Stimulated activated CD8-positive, alpha-beta memory T cell treated with anti-CD3 and anti-CD28 coated beads, Interleukin-7, amount 100 ng/mL, for 48 hours (primary cell): ENCODE measurements at places on chromosomes 5 and 9.

- no peak for DNase-seq
These were observed 186.9 kb upstream of the TRIM32 start for GRCh38 chr9:116499986-116500871.

DNA sequence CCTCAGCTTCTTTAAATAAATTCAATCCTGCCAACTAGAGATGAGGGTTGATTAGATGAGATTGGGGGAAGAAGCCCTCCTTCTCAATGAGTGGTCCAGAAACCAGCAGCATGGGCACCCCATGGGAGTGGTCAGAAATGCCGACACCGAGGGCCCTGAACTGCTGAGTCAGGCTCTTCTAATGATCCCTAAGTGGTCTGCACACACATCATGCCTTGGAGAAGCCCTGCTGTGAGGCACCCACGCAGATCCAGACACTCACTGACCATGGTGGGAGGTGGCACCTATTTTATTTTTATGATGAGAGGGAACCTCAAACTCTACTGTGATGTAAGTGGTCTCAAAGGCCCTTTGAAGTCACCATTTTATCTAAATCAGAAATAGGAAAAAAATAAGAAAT, 72.3 kb upstream of the BOD1 start:
- no peak for DNase-seq

GRCh38 chr9:106075960-106076327, 381.6 kb downstream of the TMEM38B start:
- DNase-seq = no peak

DNA sequence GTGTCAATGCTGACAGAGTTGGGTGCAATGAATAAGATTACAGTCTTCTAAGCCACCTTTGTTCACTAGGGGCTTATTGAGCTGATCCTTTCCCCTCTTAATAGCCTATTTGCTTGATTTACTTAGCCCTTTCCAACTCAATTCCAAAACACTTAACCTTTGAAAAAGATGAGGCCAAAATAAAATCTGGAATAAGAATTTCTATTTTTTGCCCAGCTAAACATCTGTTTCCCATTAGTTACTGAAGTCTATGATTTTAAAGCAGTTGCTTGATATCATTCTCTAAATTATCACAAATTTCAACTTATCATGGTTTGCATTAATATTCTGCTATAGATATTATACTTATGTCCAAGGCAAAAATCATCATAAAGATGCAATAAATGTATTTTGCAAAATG, 1272.0 kb upstream of the ACO1 start:
- DNase-seq = no peak

GRCh38 chr5:77718934-77719610, 57.1 kb downstream of the TBCA start:
- no peak for DNase-seq

- no peak for DNase-seq
These were observed 14.1 kb downstream of the SPATA9 start for GRCh38 chr5:95668728-95669127.

DNA sequence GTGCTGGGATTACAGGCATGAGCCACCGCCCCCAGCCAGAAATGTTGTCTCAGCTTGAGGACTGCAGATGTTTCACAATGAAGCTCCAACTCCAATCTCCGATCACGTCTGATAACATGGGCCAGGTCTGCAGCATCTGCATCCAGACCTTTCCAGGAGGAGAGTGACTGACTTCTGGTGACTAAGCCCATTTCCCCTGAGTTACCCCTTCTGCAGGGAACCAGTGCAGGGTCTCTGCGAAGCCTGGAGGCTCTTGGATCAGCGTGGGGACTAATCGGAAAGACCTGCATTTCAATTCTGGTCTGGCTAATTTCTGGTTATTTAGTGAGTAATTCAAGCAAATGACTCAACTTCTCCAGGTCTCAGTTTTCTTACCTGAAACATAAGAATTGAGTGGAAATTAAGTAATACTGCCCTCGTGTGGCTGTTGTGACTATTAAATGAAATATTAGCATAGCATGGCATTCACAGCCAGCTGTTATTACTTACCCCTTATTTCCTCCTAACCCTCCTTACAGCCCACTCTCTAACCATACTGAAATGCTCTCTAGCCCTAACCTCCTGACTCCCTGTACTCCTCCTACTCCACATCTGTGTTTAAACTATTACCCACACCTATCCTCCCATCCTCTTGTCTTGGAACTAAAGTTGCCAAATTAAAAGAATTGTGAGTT, 2.2 kb upstream of the GNPDA1 start:
- no peak for DNase-seq

DNA sequence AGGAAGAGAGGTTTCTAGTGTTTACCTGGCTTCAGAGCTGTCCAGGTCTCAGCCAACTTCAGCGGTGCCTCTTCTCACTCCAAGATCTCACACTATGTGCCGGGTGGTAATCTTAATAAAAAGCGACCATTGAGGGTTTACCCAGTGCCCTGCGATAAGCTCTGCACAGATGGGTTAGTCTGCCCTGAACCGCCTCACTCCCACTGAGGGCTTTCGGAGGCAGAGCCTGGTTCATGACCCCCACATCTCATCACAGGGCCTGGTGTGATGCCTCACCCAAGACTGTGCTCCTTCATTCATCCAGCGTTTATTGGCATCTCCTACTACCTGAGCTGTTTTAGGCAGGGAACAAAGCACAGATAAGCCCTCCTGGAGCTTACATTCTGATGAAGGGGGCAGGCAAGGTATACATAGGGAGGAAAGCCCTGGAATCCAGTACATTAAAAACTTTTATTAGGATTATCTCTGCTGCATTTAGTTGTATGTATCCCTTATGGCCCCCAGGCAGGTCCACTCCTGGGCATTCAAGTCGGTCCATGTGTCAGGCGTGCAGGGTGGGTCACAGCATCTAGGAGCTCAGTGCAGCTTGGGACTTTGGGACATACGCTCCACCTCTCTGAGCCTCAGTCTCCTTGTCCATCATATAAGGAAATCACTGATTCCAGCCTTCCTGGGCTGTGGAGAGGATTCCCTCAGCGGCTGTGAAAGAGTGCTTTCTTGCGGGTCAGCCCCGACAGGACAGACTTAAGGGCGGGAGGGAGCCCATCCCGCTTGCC, 613 bp upstream of the COL15A1 start:
- no peak for DNase-seq

GRCh38 chr5:153885141-153885540, 153.6 kb downstream of the FAM114A2 start:
- DNase-seq = no peak

- DNase-seq = no peak
These were observed 32.7 kb upstream of the NOTCH1 start for GRCh38 chr9:136578626-136578914.

- no peak for DNase-seq
These were observed 77.4 kb downstream of the VAV2 start for GRCh38 chr9:133914442-133915342.

- no peak for DNase-seq
These were observed 103.0 kb upstream of the ERCC6L2 start for GRCh38 chr9:95772320-95773052.

- DNase-seq = no peak
These were observed 64.7 kb downstream of the TLR4 start for GRCh38 chr9:117768750-117769395.

DNA sequence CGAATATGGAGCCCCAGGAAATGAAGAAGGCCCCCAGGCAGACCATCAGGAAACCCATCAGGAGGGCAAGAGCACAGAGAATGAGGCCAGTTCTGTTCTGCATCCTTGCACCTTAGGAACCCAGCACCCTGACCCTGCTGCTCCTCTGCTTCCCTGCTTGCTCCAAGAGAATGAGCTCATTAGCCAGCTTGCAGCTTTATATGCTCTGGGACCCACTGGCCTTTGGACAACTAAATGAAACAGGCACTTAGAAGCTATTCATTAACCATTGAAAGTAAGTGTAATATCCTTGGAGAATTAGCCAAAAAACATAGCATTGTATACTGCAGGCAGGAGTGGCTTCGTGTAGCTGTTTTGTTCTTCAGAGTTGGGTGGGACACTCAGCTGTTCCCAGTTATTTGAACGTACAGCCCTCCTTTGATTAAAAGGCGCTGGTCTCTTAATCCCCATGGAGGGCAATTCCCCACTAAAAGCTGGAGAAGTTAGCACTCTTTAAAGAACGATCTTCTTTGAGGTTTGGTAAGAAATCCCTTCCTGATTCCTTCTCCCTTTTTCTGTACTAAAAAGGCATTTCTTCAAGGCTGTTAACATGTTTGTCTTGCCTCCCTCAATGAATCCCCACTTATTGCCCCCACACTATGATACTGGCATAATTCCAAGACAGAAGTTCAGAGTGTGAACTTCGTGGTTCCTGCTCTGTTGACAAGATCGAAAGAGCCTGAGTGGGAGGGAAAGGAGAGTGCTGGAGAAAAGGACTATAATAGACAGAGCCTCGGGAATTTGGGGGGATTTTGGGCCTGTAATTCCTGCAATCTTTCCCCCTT, at the start of gene TMEM252:
TMEM252 (minus strand) TSS at position 172 of the 824 bp plus-strand sequence; CDS start at position 103, 69 bp downstream.
- DNase-seq = no peak

DNA sequence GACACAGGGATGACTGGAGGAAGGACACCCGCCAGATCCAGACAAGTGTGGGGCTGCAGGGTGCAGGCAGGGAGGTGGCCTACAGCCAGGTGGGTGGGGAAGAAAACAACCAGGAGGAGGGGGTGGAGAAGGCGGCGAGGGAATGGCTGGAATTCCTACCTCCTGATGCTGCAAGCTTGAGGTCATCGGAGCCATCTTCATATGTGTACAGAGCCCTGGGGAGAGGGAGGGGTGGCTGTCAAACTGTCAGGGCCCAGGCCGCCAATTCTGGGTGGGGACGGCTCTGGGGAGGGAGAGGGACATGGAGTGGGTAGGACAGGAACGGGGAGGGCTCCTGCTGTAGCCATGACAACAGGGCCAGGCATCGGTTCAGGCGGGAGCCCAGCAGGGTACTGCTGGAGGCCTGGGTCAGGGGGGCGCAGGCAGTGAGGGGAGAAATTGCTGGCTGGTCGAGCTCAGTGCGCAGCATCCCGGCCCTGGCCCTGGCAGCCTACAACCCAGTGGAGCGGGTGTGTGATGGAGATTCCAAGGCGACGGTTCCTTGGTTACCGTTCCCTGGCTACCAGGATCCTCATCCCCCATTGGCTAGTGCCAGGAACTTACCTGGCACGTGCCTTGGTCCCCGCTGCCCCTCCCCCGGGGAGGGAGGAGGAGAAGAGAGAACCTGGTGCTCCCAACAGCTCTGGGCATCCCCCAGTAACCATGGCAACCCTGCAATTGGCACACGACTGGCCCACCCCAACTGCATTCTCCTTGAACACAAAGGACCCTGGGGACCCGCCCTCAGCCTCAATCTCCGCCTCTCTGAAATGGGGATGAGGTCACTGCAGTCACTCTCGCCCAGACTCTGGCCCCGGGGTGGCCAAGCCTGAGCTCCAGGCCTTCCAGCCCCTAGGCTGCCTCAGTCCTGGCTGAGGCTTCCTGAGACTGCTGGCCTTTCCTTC, 4.5 kb downstream of the DBN1 start:
- no peak for DNase-seq

DNA sequence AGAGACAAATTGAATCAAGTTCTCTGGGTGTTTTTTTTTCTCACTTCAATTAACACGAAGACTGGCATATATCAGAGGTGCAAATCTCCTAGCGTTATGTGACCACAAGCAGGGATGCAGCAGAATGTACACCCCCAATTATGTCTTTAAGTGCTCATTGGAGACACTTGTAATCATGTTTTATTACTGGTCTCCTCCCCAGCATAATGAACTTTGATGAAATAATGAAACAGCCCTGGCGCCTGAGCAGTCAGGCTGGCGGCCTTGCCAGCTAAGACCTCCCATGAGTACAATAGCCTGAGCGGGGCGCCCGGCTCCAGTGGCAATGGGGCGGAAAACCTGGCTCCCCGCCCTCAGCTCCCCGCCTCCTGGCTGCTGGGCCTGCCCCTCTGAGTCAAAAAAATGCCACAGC, 209.4 kb upstream of the MSX2 start:
- no peak for DNase-seq
